Tibial nerve (tissue), 4 donors: ENCODE measurements at places on chromosomes 3 and 15. TPM values are rescaled to one million over a fixed set of nuclear protein-coding genes. Genes with fewer than 3 reads are reported as not detected.

DNA sequence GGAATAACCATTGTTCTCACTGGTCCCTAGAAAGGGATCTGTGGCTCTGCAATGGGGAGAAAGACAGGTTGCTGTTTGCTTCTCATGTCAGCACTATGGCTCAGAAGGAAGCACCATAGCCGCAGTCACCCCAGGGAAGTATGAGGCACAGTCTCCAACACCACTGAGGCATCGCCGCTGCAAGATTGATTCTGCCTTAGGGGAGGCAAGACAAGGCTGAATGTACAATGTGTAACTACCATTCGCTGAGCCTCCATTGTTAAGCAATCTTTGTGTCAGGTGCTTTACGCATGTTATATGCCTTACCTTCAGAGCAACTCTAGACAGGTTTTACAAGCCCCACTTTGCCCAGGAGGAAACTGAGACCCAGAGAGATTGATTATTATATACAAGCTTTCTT is 100.7 kb upstream of the KCNMB2 start:
- no peak for DNase-seq

DNA sequence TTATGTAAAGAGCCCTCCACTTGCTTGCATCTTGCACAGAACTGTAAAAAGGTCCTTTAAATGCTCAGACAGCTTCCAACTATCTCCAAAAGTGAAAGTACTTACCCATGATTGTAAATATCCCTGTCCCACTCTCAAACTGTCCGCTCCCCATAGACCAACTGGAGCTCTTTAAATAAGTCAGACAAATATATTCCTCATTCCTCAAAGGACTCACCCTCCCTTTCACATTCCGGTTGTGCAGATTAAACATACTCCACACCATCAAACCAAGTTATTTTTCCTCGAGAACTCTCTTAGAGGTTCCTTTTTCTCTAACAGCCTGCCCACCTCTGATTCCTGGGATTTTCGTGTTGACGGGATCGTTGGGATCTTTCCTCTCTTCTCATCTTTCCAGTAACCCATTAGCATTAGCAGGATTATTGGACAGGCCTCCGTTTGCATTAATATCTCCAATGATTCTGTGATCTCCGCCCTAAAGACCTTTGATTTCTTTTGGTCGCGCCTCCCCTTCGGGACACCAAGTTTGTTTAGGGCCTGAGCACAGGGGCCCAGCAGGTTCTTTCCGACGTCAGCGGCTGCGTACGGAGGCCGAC is 763 bp downstream of the GOLGB1 start:
- no peak for DNase-seq

DNA sequence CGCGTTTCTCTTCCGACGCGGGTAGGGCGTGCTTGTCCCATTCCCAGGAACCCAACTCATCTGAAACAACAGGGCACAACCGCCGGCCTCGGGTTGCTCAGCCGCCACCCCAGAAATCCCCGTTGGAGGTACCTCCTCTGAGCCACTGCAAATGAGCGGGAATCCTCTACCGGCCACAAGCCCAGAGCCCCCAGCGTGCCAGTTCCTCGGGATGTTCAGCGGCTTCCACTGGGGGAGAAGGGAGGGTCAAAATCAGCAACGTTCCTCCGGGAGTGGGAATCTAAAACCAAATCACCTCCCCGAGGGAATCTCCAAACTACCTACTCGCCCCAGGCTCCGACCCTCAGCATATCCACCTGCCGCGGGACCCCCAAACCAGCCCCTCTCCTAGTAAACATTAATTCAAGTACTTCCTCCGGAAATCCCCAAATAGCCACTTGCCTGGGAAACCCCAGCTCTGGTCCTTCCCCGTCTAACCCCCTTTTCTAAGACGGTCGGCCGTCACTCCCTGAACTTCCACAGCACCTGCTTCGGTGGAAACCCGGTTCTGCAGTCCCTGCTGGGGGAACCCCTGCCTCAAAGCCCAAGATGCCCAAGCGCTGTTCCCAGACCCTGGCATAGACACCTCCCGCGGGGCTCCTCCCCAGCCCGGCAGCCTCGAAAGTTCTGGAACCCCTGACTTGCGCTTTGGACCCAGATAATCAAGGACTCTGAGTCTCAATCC is 887 bp downstream of the OXTR start:
- DNase-seq, result no peak

- DNase-seq, result no peak
Observed at GRCh38 chr3:20462226-20462625, 276.2 kb upstream of the SGO1 start.

DNA sequence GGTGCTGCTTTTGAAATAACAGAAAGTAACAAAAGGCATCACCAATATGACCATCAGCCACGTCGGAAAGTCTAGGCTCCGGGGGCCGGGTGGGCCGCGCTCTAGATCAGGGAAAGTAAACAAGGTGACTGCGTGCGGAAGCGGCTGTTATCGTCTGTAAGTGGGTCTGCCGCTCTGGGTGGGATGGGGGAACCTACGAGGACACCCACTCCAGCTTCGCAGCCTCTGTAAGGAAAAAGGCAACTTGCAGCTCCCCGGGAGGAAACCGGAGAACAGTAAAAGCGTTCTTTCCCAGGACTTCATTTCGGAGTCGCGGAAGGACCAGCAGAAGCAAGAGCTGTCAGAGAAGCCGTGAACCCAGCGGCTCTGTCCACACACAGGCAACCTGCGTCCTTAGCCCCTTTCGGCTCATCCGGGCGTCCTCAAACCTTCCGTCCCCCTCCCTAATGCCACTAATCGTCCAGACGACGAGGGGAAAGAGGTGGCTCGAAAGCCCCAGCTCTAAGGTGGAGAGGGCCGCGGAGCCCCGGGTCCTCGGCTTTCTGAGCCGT is 461 bp downstream of the XRN1 start:
- no peak for DNase-seq

GRCh38 chr3:13715961-13716360 is 163.9 kb downstream of the WNT7A start:
- DNase-seq, result no peak

DNA sequence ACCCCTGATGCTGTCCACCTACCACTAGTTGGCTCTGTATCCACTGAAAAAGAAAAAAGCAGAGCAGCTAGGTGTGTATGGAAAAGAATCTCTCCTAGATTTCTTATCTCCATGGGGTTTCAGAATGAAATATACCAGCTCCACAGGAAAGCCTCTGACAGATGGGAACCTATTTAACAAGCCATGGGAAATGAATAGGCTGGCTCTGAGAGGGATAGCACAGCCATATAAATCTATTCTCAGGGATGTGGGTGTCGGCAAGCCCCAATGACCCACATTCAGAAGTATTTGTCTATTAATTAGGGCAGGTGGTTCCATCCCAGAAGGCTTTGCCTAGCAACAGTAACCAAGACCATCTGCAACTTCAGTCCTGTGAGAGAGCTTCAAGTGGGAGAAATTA is 694.1 kb downstream of the AGBL1 start:
- DNase-seq, result no peak

- DNase-seq, result no peak
Observed at GRCh38 chr15:66675446-66675845, 26.6 kb upstream of the SMAD6 start.

DNA sequence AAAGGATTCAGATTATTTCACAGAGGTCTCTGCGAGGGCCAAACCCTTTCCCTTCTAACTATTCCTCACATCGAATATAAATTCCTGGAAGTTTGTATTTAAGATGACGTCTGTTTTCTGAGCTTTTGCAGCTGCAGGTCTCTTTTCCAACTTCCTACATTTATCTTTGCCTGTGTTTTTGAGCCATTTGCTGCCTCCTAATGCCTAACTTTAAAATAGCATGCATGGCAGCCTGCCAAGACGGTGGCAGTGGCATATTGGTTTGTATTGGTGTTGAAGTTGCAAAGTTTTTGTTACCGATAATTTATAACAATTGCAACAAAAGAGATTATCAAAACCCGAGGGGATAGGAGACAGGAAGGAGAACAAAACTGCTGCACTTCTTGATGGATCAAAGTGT is 187.1 kb upstream of the DNAJC19 start:
- DNase-seq, result peak; percentile 43

GRCh38 chr3:4392992-4393391 is 74.1 kb downstream of the SUMF1 start:
- no peak for DNase-seq

- DNase-seq, result no peak
Observed at GRCh38 chr3:45655906-45656305, 33.3 kb upstream of the SACM1L start.

- DNase-seq, result no peak
Observed at GRCh38 chr3:69787436-69788168, 48.3 kb downstream of the MITF start.

- no peak for DNase-seq
Observed at GRCh38 chr3:133840055-133840737, 34.6 kb downstream of the SRPRB start.

- no peak for DNase-seq
Observed at GRCh38 chr3:110736332-110736731, 335.3 kb upstream of the NECTIN3 start.

- DNase-seq, result no peak
Observed at GRCh38 chr15:98144388-98144787, 183.9 kb downstream of the ARRDC4 start.

DNA sequence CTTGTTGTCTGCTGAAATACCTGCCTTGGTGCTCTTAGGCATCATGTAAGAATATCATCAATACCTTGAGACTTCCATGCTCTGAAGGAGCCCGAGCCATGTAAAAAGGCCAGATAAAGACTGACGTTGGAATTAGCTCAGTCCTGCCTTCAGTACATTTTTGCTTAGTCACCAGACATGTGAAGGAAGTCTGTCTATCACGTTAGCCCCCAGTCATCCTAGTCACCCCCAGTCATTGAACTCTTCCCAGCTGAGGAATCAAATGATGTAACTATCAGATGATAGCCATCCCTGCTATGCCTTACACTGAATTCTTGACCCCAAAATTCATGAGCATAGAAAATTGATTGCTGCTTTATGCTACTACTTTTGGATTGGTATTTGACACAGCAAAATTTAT is 351.2 kb upstream of the SGO1 start:
- DNase-seq, result no peak

DNA sequence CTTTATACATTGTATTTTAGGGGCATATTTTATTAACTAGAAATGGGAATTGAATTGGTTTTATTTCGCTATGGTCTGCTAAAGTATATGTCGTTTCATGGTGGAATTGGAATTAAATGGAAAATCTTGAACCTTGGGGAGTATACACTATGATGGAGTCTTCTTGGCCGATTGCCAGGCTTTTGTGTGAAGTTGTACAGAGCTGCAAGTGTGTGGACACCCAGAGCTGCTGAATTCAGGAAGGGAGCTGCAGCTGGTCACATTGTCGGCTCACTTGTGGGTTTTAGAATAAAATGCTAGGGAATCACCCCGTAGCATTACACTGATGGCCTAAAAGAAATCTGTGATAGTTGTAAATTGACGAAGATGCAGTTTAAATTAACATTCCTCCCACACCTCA is 35.1 kb downstream of the USP3 start:
- DNase-seq, result peak; percentile 31

DNA sequence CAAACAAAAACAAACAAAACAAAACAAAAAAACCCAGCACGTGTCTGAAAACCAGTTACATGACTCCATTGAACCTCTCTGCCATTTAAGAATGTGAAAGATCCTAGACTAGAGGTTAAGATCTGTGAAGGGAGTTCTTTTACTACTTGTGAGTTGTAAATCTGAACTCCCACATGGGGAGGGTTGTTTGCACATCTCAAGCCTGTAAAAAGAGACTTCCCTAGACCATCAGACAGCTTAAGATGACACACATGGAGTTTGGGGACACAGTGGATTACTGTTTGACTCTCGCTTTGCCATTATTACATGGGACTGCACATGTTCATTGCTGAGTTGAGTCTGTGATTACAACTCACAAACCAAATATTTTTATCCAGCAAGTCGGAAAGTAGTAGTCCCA is 171.5 kb downstream of the SLC9A9 start:
- no peak for DNase-seq

- no peak for DNase-seq
Observed at GRCh38 chr3:127062926-127063325, 80.0 kb downstream of the PLXNA1 start.

GRCh38 chr3:190524942-190525341 is 11.1 kb downstream of the IL1RAP start:
- DNase-seq, result no peak

DNA sequence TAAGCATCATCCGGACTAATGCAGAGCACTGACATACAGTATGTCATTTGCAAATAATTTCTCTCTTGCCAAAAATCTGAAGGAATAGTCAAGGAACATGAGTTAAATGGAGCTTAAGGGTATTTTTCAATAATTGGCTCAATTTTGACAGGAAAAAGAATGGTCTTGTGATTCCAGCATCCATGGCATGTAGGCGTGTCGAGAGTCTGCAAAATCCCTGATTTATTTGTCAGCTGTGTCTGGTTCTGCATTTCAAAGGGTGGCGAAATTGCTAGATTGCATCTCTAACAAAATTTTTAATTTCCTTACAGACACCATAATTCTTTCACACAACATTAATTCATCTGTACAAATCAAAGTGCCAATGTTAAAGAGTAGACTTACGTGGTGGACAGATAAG is 65.4 kb upstream of the TBC1D23 start:
- no peak for DNase-seq

GRCh38 chr3:139463466-139463865 is 12.8 kb downstream of the RBP2 start:
- DNase-seq, result no peak

DNA sequence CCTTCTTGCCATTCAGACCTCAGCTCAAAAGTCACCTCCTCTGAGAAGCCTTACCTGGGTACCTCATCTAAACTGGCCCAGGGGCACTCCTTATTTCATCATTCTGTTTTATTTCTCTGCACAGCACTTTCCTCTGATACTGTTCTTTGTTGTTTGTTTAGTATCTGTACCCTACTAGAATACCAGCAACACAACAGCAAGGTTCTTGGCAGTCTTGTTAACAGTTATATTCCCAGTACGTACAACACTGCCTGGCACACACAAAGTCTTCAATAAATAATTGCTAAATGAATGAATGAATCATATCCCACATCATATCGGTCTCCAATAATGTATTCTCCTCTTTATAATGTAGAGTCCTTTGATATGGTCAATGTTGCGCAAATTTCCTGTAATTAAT is 188.1 kb downstream of the FOXP1 start:
- DNase-seq, result no peak

DNA sequence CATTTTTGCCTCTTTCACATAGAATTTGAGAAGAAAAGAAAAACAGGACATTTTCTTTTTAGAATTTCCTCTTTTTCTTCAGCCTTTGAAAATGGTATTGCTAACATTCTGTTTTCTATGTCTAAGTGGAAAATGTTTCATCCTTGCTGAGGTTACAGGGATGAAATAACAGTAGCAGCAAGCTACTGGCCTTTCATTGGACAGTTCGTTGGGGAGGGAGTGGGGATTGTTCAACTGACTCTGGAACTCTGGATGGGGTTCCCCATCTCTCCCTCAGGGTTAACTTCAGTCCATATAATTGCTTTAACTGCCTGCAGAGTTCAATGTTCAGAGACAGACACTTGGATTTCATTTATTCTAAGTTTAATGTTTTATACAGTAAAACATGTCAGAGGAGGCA is 346.0 kb downstream of the NLGN1 start:
- no peak for DNase-seq

The ALDH1A2 gene
- 8.0 TPM for total RNA-seq

The GOLGA6L7 gene
- total RNA-seq, result not detected

The EPHB3 gene
- 13.8 TPM for total RNA-seq

The SLC15A2 gene
- total RNA-seq, result 2.6 TPM

The XCR1 gene
- total RNA-seq, result not detected

The TPRA1 gene
- 63.3 TPM for total RNA-seq

The RASGRF1 gene
- 0.98 TPM for total RNA-seq

The ZBED2 gene
- total RNA-seq, result not detected

The C2CD4A gene
- not detected for total RNA-seq

The PLSCR2 gene
- total RNA-seq, result not detected

The STAB1 gene
- 269 TPM for total RNA-seq

The NR2E3 gene
- not detected for total RNA-seq

The SLC22A13 gene
- 0.78 TPM for total RNA-seq
